ENCODE measurements at places on chromosomes 1 and 21.

DNA sequence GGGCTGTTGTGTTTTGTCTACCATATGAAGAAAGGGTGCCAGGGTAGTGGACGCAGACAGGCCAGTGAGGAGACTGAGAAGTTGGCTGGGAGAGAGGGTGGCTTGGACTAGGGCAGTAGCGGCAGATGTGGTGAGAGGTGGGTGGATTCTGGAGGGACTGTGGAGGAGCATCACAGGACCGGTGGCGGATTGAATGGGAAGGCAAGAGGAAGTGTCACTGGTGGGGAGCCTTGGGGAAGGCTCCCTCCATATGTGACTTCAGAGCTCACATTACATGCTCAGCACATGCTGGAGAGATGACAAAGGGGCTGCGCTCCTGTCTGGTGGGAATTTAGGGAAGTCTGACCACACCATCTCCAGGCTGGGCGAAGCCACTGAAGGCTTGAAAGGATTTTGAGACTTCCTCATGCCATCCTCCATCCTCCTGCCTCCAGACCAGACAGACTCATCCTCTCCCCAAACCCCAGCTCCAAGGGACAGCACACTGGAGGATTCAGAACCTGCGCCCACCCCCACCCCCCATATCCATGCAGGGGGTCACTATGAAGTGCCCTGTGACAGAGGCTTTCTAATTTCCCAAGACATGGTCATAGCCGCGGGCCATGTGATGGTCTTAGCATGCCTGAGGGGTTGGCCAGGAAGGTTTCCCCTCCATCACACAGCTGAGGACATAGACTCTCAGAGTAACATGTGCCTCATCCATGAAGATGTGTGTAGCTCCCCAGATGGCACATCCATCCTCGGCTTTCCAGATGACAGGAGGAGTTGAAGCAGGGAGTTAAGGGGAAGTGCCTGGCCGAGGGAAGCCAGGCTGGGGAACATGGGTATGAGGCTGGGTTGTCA lies 138.8 kb upstream of the WNT4 start:
- DNase-seq = no peak

DNA sequence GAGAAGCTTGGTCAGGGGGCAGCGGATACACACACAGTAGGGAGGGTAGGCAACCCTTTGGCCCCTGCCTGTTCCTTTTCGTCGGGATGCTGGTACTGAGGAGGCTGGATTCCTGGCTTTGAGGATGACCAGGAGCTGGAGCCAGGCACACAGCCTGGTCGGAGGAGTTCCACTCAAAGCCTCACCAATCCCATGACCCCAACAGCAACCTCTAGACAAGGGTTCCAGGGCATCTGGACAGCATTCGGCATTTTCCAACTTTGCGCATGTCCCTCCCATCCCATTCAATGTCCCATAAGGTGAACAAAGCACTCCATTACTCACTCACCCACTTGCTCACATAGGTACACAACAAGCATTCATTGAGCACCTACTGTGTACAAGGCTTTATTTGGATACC lies 42.6 kb upstream of the HMGB4 start:
- no peak for DNase-seq

GRCh38 chr1:173128742-173129141 lies 78.0 kb upstream of the TNFSF18 start:
- no peak for DNase-seq

DNA sequence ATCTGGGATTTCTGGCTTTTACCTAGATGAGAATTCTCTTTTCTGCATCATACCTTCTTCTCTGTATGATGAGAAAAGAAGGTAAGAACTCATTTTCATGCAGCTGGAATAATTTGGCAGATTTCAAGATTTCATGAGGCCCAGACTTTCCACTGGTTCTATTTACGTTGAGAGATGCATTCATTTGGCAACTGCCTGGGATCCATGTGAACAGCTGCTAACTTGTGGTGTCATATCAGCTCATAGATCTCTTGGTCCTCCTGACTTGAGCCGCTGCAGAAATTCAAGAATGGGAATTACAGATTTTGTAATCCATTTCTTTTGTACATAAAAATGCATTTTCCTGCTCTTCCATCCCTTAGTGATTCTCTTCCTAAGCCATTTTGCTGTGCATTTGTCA lies 17.1 kb upstream of the C1orf87 start:
- DNase-seq = no peak

DNA sequence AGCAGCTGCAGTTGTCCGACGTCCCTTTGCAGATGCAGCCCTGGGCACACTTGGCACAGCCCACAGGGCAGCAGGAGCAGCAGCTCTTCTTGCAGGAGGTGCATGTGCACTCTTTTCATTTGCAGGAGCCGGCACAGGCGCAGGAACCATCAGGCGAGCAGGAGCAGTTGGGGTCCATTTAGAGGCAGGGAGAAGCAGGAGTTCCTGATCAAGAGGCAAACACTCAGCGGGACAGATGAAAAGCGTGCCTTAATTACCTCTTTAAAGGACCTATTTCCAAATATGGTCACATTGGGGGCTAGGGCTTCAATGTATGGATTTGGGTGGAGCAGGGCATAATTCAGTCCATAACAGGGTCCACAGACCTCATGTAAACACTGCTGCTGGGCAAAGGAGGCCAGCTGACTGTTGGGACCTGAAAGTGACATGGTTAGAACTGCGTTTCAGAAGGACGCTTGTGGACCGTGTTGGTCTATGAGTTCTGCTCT lies 4.3 kb upstream of the CPLANE2 start:
- no peak for DNase-seq

- no peak for DNase-seq
These were observed 33.1 kb upstream of the TMEM51 start for GRCh38 chr1:15120251-15120945.

- DNase-seq = no peak
These were observed 37.8 kb downstream of the GPA33 start for GRCh38 chr1:167052389-167052788.

- DNase-seq = no peak
These were observed 136.8 kb upstream of the FMN2 start for GRCh38 chr1:239954836-239955235.

- no peak for DNase-seq
These were observed 9.6 kb upstream of the AMY2B start for GRCh38 chr1:103561643-103562395.

- DNase-seq = peak; percentile 19
These were observed 204.3 kb downstream of the KCNJ6 start for GRCh38 chr21:37711836-37712568.

DNA sequence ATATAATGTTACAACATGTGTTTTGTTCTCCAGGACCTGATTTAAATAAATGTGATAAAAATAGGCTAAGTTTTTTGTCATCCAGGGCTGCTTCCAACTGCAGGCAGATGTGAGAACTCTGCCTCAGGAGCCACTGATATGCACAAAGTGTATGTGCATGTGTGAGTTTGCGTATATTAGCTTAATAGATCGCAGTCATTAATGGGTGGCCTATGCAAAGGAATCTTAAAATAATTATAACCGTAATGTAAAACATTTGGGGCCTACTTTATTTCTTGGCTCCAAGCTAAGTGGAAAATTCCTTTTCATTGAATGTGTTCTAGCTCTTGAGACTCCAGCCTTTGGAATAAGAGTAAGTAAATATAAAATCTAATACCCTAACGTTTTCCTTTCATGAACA lies 16.8 kb downstream of the DHX9 start:
- peak; percentile 51 for DNase-seq

GRCh38 chr1:18938008-18938706 lies 18.3 kb downstream of the IFFO2 start:
- DNase-seq = no peak

- DNase-seq = no peak
These were observed 10.6 kb upstream of the PTTG1IP start for GRCh38 chr21:44884097-44884496.

DNA sequence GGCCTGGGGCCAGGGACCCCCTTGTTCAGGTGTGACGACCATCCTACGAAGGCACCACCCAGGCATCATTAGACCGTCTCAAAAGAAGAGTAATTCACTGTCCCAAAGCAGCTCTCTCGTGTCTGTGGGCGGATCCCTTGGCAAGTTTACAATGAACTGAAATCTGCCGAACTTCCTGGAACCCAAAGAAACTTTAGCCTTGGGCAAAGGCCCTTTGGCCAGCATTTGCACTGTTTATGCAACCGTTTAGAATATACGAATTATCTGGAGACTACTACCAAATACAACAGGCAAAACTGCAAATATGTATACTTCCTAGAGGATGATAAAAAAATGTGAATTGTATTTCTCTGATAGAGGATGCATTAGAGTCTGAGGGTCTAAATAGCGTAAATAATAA lies 1.4 kb upstream of the SOD1 start:
- peak; percentile 25 for DNase-seq

DNA sequence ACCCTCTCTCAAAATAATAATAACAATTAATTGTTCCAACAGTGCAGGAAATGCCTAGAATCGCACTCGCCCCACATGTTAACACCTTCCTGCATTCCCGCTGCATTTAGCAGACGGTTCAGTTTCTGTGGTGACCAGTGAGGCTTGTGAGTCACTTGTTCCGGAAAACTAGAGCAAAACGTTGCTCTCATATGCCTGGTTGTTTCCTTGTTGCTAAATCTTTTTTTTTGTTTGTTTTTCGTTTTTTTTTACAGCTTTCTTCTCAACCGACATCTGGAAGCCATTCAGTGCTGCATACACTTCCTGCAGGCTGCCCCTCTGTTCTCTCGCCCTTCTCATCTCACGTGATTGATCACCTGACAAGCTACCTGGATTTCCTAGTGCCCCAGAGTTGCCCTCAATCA lies 56.9 kb upstream of the TMPRSS2 start:
- peak; percentile 28 for DNase-seq

GRCh38 chr21:42480736-42481135 lies 15.3 kb downstream of the RSPH1 start:
- DNase-seq = no peak

GRCh38 chr21:32494934-32495709 lies 82.6 kb downstream of the EVA1C start:
- DNase-seq = no peak

- no peak for DNase-seq
These were observed 62.0 kb upstream of the GOLT1A start for GRCh38 chr1:204275695-204276370.

DNA sequence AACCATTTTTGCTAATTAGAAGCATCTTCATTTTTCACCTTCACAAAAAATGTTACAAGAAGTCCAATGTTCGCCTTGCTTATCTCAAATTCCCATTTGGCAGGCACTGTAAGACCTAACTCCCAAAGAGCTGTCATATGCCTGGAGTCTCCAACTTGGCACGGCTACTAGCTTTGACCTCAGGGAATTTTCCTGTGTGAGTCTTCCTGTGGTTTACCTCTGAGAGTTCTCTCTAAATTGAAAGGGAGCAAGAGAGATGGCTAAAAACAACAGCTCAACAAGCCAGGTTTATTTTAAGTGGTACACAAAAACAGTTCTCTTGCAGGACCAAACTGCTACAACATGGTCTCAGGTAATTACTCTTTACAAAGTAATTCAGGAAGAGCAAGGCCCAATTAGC lies 756.0 kb upstream of the ADGRL2 start:
- no peak for DNase-seq

DNA sequence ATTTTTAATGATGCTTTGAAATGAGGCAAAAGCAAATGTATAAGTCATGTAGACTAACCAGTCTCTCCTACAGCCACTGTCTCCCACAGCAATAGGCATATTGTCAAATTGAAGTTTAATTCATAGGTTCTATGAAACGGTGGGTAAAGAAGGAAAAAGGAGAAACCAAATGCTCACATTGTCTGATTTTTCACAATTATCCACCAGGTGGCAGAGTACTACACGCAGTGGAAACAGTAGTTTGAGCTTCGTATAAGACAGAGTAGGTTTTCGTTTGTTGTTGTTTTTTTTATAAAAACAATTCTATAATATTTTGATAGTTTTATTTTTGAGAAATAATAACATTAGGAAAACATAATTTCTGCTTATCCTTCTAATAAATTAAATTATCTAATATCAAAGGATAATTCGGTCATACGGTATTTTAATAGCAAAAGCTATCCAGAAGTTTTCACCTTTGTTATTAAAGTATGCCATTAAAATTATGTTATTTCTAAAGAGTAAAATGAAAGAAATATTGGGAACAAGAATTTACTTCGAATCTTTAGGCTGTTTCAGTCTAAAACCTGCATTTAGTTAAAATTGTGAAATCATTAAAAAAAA lies 39.1 kb downstream of the TYW3 start:
- peak; percentile 50 for DNase-seq

GRCh38 chr1:43976890-43977289 lies 2.1 kb upstream of the B4GALT2 start:
- DNase-seq = no peak

DNA sequence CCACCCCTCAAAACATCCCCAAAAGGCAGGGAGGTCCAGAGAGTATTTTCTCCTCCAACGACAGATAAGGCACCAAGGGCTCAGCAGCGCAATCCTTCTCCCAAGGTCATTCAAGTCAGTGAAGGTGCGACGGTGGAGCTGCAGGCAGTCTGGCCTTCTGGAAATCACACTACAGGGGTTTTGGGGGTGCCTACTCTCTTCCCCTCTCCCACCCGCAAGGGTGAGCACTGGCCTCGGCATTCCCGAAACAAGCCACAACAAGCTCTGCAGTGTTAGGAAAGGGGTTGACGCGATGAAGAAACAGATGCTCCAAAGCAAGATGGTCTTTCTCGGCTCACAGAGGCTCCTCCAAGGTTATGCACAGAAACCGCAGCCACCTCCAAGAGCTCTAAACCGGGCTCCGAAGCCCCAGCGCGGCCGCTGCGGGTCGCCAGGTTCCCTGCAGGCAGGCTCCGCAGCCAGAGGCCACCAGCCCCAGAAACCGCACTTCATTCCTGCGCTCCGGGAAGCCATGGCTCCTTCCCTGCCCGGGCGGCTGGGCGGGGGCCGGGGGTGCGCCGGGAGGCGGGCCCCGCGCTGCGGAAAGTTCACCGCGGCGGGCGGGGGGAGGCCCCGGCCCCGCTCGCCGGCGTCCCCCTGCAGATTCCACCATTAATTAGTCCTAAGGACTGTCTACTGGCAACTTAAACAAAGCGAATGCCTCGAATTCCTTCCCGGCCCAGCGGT lies 1.1 kb downstream of the LUZP1 start:
- DNase-seq = no peak

GRCh38 chr1:5887971-5888361 lies 104.3 kb downstream of the NPHP4 start:
- DNase-seq = no peak

- DNase-seq = no peak
These were observed 22.6 kb downstream of the FAAP20 start for GRCh38 chr1:2172012-2172411.

DNA sequence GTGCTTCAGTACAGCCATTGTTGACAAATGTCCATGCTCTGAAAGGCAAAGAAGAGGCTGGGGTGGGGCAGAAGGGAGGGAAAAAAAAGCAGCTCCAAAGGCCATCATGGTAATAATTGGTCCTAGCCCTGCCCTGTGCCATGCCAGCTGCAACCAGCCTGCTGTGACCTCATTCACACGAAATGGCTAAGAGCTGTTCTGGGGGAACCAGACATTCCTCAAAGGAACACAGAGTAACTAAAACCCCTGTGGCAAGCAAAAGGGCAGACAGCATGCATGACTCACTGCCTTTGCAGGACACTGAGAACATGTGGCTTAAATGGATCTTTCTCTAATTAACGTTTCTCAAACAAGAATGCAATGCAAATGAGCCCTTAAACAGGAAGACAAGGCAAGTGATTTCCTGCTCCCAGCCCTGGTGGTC lies 42.3 kb downstream of the STYXL2 start:
- no peak for DNase-seq

GRCh38 chr1:25544819-25545218 lies 1.4 kb downstream of the LDLRAP1 start:
- DNase-seq = no peak

Data from AG09319 (cell line).